Left renal cortex interstitium (tissue), 4 donors: ENCODE measurements at places on chromosomes 3 and 15. TPM values are rescaled to one million over a fixed set of nuclear protein-coding genes. Genes with fewer than 3 reads are reported as not detected.

DNA sequence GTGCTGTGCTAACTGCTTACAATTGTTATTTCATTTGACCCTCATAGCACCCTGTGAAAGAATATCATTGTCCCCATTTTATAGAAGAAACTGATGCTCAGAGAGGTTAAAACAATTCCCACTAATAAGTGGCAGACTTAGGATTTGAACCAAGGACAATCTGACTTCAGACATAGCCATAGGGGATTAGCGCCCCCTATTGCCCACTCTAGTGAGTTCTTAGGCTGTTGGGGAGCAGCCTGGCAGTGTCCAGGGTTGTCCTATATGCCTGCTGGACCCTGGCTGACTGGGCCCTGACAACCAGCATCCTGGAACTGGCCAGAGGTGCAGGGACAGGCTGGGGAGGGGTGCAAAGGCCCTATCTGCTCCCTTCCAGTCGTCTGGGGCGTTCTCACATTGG lies 15.4 kb downstream of the DPH3 start:
- DNase-seq: no peak

GRCh38 chr3:120648290-120648689 lies 33.7 kb downstream of the HGD start:
- DNase-seq: no peak

DNA sequence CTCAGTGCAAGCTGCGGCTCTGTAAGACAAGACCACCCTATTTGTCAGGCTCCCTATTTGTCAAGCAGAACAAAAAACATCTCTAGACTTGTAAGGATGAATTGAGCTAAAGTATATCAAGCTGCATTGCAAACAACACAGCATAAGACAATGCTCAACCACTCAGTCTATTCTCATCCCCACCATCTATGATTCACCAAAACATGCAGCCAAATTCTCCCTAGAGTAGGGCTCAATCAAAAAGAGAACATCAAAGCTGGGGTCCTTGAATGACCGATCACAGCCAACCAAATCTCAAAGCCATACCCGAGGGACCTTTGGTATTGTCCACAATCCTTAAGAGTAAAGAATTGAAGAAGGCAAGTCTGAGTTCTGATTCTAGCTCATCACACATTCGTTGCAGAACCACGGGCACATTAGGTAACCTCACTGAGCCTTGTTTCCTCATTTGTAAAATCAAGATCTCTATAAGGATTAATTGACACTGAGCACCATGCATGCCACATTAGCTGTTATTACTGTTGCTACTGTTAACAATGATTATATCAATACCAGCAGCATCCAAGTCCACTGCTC lies 31.2 kb downstream of the RFTN1 start:
- DNase-seq: no peak

DNA sequence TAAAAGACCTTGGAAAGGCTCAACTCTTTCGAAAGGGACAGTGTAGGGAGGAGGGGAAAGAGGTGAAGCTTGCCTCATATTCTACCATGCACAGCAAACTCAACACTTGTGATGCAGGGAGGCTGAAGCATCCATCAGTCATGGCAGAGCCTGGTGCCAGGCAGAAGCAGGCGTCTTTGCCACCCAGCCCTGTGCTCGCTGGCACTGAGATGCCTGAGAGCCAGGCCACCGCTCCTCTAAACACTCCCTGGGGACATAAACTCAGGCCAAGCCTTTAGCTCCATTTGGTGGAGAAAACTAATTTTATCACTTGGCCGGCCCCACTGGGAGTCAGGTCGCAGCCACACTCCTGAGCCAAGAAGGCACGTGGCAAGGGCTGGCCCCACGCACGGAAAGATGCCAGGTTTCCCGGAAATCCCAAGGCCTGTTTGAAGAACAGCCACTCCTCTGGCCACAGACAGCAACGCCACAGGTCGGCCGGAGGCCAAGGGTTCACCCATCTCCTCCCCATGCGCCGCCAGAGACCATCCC lies 30.7 kb downstream of the XXYLT1 start:
- DNase-seq: no peak

DNA sequence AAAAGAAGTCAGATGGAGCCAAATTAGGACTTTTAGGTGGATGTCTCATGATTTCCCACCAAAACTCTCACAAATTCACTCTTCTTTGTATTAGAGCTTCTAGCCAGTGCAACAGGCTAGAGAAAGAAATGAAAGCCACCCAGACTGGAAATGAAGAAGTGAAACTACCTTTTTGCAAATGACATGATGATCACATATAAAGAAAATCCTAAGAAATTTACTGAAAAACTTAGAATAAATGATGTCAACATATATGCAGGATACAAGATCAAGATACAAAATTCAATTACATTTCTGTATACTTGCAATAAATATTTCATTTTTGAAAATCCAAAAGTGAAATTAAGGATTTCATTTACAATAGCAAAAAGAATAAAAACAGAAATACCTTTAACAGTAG lies 110.8 kb downstream of the LRIG1 start:
- DNase-seq: no peak

DNA sequence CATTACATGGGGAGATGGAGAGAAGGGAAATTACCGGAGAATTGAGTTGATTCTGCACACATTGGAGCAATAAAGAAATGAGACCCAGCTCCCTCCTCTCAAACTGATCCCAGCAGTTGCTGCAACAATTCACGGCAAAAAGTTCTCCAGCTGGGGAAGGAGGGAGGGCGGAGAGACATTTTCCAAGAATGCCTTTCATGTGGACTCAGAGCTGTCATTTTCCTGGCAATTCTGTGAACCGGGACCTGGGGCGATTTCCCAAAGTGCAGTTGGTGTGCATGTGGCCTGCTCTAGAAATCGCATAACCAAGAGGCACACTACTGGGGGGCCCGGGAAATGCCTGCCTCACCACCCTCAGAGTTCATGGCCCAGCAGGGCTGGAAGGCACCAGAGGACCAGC lies 48.7 kb upstream of the IREB2 start:
- no peak for DNase-seq

DNA sequence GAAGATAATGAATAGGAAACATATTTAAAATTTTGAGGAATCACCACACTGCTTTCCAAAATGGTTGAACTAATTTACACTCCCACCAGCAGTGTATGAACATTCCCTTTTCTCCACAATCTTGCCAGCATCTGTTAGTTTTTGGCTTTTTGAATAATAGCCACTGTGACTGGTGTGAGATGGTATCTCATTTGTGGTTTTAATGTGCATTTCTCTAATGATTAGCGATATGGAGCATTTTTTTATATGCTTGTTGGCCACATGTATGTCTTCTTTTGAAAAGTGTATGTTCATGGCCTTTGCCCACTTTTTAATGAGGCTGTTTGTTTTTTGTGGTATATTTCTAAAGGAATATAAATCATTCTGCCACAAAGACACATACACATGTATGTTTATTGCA lies 166.3 kb downstream of the NECTIN3 start:
- DNase-seq: no peak

GRCh38 chr3:169044331-169045113 lies 619.0 kb downstream of the MECOM start:
- no peak for DNase-seq

DNA sequence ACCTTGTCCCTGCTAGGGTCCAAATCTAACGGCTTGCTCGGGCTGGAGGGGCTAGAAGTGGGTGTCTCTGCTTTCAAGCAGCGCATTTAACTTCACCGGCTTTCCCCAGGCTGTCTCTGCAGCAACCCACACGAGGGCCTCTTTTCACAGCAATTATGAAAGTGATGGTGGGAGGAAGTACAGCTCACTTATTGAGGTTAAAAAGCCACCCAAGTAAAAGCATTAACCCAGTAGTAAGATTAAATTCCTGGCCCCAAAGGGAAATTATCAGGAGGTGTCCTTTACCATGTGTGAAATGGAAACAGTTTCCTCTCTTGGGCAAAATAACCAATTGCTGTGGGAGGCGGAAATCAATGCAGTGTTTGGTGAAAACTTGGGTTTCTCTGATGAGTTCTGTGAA lies 41.1 kb downstream of the NGRN start:
- DNase-seq: no peak

- DNase-seq: no peak
Observed at GRCh38 chr15:65058394-65059368, 9.1 kb downstream of the RASL12 start.

- no peak for DNase-seq
Observed at GRCh38 chr3:55042591-55042990, 114.7 kb upstream of the LRTM1 start.

- no peak for DNase-seq
Observed at GRCh38 chr3:183577346-183577745, 21.8 kb upstream of the KLHL6 start.

DNA sequence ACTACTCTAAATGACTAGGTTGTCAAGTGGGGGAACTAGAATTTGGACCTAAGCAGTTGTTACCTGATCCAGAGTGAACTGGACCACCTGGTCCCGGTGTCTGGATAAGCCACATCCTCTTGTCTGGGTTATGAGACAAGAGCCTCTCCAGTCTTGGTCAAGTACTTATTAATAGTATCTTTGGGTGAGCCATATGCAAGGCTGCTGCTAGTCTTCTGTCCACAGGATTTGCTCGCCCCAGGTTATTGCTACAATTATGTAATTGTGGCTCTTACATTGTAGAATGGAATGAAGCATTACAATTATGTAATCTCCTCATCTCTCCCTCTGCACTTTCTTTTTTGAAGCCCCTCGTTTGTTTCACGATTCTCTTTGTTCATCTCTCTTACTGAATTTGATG lies 24.0 kb upstream of the AGBL1 start:
- no peak for DNase-seq

- DNase-seq: no peak
Observed at GRCh38 chr3:186821429-186822387, 15.4 kb upstream of the RFC4 start.

GRCh38 chr15:72740219-72740618 lies 43.3 kb downstream of the ADPGK start:
- DNase-seq: no peak

GRCh38 chr3:129475863-129476262 lies 35.8 kb downstream of the IFT122 start:
- DNase-seq: no peak

The PCLAF gene
- 59.2 TPM for polyA plus RNA-seq
